ENCODE measurements at places on chromosomes 5 and 9. TPM values are rescaled to one million over a fixed set of nuclear protein-coding genes. Genes with fewer than 3 reads are reported as not detected.
A peak's percentile ranks its signal among the peaks of the same experiment; 100 is the strongest.

- no peak for DNase-seq
These were observed 645.0 kb upstream of the KLF4 start for GRCh38 chr9:108134486-108135128.

- no peak for DNase-seq
These were observed at the start of gene PRDM12 for GRCh38 chr9:130664251-130665028. Gene PRDM12, plus strand, starts transcription at chr9:130664594. Its CDS starts 60 bp downstream, at chr9:130664654.

DNA sequence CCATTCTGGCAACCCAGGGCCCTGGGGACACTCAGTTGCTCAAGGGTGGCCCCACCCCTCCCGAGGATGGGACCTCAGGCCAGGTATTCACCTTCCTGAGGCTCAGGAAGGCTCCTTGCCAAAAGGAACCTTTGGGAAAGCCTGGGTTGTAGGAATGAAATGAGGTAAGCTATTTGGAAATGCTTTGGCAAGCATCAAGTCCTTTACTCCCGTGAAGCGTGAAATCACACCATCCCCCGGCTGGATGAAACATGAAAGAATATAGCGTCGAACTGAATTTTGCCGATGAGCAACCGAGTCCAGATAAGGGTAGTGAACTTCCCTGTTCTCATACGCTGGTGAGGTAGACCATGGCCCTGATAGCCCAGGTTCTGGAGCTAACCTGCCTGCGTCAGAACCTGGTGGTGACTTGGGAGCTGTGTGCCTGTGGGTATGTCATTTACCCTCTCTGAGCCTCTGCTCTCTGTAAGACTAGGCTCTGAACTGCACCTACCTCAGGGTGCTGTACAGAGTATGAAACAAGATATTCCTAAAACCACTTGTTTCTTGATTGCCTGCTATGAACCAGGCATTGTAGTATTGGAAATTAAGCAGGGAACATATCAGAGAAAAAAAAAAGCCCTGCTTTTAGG is 105.3 kb upstream of the BOD1 start:
- DNase-seq = no peak

GRCh38 chr9:70177121-70177520 is 81.7 kb upstream of the SMC5 start:
- no peak for DNase-seq

DNA sequence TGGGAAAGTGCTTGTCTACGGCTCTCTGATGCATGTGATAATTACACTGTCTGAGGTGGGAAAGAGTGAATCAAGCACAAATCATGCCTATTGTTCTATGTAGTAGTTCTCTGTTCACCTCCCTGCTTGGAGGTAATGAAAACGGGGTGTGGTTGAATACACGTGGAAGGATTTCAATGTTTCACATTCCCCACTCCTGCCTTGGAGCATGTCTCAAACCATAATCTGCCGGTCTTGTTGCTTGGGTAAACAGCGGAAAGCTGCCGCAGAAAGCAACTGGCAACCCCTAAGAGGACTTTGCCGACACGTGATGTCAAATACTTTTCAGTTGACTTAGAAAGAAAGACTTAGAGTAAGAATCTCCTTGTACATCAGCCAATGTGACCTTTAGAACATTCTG is 63.5 kb upstream of the MOCS2 start:
- no peak for DNase-seq

DNA sequence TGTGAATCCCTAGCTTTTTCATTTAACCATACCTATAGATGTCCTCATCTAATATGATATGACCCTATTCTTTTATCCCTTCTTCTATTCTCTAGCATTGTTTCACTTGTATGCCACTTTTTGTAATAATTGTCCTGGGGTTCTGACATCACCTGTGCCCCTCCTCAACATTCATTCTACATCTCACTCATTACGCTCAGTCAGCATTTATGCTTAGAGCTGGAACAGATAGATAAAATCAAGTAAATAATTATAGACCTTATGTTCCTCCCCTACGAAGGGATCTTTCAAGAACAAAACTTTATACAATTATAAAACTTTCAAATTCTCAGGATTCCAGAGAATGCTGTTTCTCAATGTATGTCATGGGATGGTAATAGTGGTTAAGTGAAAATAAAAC is 18.0 kb downstream of the GABRA6 start:
- no peak for DNase-seq

- peak; percentile 60 for DNase-seq
These were observed 96.2 kb upstream of the SARDH start for GRCh38 chr9:133834080-133834976.

- no peak for DNase-seq
These were observed 281.4 kb downstream of the CWC27 start for GRCh38 chr5:65050140-65050539.

DNA sequence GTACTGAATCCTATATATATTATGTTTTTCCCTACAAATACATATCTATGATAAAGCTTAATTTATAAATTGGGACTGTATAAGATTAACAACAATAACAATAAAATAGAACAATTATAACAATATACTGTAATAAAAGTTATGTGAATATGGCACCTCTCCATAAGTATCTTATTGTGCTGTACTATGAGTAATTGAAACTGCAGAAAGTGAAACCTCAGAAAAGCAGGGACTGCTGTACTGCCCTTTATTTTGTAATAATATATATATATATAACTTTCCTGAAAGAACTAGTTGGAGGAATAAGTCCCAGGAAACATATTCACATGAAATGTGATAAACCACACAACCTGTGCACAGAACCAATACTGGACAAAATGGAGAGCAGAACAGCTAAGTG is 77.3 kb downstream of the PAM start:
- no peak for DNase-seq

- no peak for DNase-seq
These were observed 114.8 kb downstream of the MSX2 start for GRCh38 chr5:174839196-174839595.

DNA sequence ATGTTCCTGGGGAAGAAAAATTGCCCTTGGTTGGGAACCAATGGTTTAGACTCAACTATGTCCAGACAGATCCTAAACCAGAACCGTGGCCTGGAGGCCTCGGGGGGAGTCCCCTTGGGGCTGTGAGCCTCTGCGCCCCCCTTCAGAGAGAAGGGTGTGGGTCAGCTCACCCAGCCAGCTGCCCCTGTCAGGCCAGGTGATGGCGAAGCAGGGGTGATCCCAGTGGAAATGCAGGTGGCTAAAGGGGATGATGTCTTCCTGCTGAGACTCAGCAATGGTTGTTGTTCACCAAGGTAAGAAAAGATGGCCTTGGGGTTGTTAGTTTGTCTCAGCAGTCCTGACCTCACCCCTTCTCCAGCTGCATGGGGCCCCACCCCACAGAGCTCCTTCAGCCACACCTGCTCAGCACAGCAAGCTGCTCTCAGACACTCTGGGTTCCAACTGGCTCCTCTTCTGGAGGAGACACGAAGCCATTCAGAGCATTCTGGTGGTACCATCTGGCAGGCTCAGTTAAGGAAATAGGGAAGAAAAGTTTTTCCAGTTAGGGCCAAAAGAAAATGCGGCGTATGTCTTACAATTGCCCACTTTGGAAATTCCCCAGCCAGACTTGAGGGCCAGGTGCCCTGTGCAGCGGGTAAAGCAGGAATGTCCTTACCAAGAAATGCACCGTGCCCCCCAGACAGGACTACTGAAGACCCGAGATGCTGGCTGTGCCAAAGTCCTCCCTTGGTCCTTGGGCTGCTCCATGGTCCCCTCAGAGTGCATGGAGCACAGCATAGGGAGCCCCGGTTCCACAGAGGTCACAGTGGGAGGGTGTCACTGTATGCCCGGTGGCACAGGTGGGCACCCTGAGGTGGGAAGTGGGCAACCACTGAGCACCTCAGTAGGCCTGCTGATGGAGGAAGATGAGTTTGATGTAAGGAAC is 90.2 kb downstream of the NSUN2 start:
- no peak for DNase-seq

DNA sequence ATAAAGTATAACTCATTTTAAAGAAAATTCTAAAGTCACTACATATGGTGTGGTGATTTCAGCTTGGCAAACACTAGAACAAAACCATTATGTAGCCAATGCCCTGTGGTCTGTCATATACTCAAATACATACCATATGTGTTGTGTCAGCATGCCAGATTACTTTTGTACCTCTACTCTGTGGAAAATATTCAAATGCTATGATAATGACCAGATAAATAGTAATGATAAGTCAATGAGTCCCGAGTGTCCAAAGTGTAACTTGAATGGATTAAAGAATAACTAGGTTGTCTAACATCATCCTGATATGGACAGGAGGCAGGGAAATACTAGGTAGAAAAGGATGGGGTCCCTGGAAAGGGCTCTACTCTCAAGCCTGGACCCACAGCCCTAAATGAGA is 58.0 kb upstream of the IL6ST start:
- DNase-seq = no peak

- DNase-seq = no peak
These were observed 7.1 kb upstream of the PCSK1 start for GRCh38 chr5:96440185-96440538.

GRCh38 chr9:126676685-126677143 is 63.0 kb downstream of the LMX1B start:
- DNase-seq = no peak

DNA sequence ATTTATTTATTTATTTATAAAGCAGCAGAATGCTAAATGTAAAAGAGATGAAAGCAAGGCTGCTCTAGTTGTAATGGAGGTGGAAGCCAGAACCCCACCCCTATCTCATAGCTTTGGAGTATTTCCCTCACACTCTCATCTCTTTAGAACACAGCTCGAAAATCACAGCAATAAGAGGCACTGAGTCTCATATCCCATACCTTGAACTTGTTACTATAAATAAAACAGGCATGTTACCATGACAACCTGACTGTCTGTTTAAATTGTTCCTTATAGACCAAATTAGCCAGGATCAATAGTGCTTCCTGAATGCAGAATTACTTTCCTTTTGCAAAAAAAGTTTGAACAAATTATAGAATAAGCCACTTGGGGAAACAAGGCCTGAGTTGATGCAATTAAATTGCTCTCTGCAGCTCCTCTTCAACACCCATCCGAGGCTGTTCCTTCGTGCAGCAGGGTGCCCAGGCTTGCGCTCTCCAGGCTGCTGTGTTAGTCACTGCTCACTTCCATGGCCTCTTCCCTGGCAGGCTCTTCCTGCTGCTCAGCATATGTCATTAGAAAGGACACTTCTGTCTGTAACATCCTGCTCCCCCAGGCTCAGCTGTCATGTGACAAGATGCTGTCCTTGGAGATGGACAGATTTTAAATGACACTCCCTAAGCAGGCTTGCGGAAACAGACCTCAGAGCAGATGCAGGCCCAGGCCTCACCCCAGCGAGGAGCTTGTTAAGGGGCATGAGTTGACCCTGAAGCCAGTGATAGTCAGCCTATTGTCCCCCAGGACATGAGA is 120.2 kb downstream of the CARTPT start:
- no peak for DNase-seq

DNA sequence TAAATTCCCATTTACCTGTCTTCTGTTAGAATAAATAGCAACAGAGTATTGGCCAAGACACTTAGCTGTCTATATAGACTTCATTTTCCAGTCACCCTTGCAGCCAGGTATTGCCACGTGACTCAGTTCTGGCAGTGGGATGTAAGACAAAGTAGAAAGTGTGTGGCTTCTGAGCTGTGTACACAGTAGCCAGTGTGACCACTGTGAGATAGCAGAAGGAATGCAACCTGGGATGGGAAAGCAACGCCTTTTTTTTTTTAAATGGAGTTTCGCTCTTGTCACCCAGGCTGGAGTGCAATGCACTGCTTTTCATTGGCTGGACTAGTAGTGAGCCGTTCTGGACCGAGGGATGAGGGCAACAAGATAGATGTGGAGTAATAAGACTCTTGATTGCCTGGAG is 64.5 kb upstream of the UBTD2 start:
- no peak for DNase-seq

DNA sequence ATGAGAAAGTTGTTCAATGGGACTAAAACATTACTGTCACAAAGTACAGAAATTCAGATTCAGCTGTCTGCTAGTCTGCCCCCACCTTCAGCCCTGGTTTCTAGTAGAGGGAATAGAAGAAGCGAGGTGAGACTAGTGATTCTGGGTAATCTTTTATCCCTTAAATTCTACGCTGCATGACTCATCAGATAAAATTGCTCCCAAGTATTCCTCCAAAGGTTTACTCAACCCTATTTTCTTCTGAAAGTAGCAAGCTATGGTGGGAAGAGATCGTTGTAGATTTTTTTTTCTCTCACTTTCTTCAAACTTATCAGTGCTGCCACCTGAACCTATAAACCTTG is 318.9 kb upstream of the RIOK2 start:
- DNase-seq = no peak

- DNase-seq = no peak
These were observed 164.1 kb upstream of the SEMA6A start for GRCh38 chr5:116738615-116739261.

DNA sequence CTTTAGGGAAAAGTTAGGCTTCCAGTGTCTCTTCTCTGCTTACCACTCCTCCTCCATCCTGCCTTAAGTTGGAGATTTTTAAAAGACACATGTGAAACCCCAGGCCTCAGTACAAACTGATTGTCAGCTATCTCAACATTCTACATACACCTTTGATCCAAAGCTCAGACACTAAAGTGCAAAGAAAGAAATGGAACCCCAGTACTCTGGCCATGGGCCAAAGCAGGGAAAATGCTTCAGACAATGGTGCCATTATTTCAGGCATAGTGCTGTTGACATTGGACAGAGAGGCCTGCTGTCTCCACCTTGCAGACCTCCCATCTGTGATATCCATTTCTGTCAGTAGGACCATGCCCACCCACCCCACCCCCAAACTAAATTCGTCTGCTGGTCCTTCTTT is 49.1 kb downstream of the G3BP1 start:
- DNase-seq = no peak

GRCh38 chr5:52789851-52790250 is 2.1 kb downstream of the ITGA1 start:
- no peak for DNase-seq

DNA sequence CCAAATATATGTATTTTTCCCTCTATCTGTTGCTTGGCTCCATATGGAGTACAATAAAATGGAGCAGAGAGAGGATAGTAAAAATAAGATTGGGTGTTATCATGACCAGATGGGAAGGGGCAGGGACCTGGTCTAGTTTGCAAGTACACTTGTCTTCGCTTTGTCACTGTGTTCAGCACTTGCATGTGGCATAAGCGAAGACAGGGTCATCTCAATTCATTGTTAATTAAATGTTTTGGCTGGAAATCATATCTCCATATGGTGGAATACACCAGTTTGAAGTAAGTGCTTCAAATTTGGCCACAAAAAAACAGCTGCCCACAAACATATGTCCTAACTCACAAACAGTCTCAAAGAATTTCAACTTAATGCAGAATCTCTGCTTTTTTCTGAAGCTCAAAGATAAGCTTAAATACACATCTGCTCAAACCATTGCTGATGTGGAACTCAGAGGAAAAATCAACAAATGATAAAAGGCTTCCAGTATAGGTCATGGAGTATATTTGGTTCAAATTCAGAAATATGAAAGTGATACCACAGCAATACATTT is 865.4 kb downstream of the TLE4 start:
- no peak for DNase-seq

The AK8 gene
- 0.72 TPM for total RNA-seq

The SOHLH1 gene
- not detected for total RNA-seq

The WASHC1 gene
- total RNA-seq = 7.1 TPM

The KCNT1 gene
- total RNA-seq = 0.09 TPM

The ACOT12 gene
- total RNA-seq = not detected

The KCNV2 gene
- not detected for total RNA-seq

The GLE1 gene
- 6.3 TPM for total RNA-seq

The LRRC14B gene
- not detected for total RNA-seq

The RGP1 gene
- 12.7 TPM for total RNA-seq
